ENCODE measurements at places on chromosomes 1 and 21. TPM values are rescaled to one million over a fixed set of nuclear protein-coding genes. Genes with fewer than 3 reads are reported as not detected.

GBP4 gene
- total RNA-seq = 9.6 TPM

SLC44A5 gene
- 8.4 TPM for total RNA-seq

TP73 gene
- 1.1 TPM for total RNA-seq

PPIAL4G gene
- 0.12 TPM for total RNA-seq

GLIS1 gene
- total RNA-seq = 3.0 TPM

UBL4B gene
- total RNA-seq = not detected

IGFN1 gene
- total RNA-seq = 2.8 TPM

MRPS6 gene
- total RNA-seq = 44.3 TPM

C1orf185 gene
- not detected for total RNA-seq

RHBDL2 gene
- total RNA-seq = 1.5 TPM

ALX3 gene
- not detected for total RNA-seq

TRIM67 gene
- total RNA-seq = 0.47 TPM

CYP4Z1 gene
- 0.93 TPM for total RNA-seq

OSBPL9 gene
- total RNA-seq = 94.8 TPM

FCRL4 gene
- not detected for total RNA-seq

KRTAP13-2 gene
- total RNA-seq = not detected

THRAP3 gene
- 111 TPM for total RNA-seq

OLIG2 gene
- total RNA-seq = 0.06 TPM

DISP1 gene
- total RNA-seq = 13.1 TPM

TRIM45 gene
- 13.5 TPM for total RNA-seq

PROK1 gene
- not detected for total RNA-seq

PTPRC gene
- total RNA-seq = 26.6 TPM

NID1 gene
- 156 TPM for total RNA-seq

KIF14 gene
- 3.6 TPM for total RNA-seq

SLC35D1 gene
- 11.2 TPM for total RNA-seq

PLXNA2 gene
- total RNA-seq = 12.9 TPM

TMPRSS3 gene
- total RNA-seq = 1.5 TPM

CD52 gene
- total RNA-seq = 7.6 TPM

PGM1 gene
- total RNA-seq = 67.6 TPM

PTGFR gene
- total RNA-seq = 2.6 TPM

AMY2A gene
- total RNA-seq = not detected

IL12RB2 gene
- 1.3 TPM for total RNA-seq

FLG gene
- total RNA-seq = 0.29 TPM

LENEP gene
- not detected for total RNA-seq

SYF2 gene
- total RNA-seq = 32.1 TPM

TCHH gene
- 0.06 TPM for total RNA-seq

NGF gene
- total RNA-seq = 2.2 TPM

OLFML3 gene
- total RNA-seq = 102 TPM

CRABP2 gene
- total RNA-seq = 17.1 TPM

PLA2G2D gene
- not detected for total RNA-seq

LRRIQ3 gene
- total RNA-seq = 2.6 TPM

KRTAP7-1 gene
- not detected for total RNA-seq

PLA2G4A gene
- total RNA-seq = 8.9 TPM

DCDC2B gene
- total RNA-seq = not detected

HTR6 gene
- total RNA-seq = 0.47 TPM

LIPI gene
- not detected for total RNA-seq

ARHGAP29 gene
- total RNA-seq = 83.4 TPM

F5 gene
- 3.0 TPM for total RNA-seq

POU2F1 gene
- total RNA-seq = 21.8 TPM

All from metanephros (tissue), 2 donors.